Activated CD4-positive, alpha-beta T cell treated with anti-CD3 and anti-CD28 coated beads, Interleukin-2, Interleukin-4, amounts not matched to agents 100 ng/mL and 50 ng/mL, durations not matched to agents 16 hours and 8 hours (primary cell): ENCODE measurements at places on chromosomes 16 and 17.

GRCh38 chr16:69240331-69240730 lies 53.4 kb downstream of the SNTB2 start:
- no peak for DNase-seq

DNA sequence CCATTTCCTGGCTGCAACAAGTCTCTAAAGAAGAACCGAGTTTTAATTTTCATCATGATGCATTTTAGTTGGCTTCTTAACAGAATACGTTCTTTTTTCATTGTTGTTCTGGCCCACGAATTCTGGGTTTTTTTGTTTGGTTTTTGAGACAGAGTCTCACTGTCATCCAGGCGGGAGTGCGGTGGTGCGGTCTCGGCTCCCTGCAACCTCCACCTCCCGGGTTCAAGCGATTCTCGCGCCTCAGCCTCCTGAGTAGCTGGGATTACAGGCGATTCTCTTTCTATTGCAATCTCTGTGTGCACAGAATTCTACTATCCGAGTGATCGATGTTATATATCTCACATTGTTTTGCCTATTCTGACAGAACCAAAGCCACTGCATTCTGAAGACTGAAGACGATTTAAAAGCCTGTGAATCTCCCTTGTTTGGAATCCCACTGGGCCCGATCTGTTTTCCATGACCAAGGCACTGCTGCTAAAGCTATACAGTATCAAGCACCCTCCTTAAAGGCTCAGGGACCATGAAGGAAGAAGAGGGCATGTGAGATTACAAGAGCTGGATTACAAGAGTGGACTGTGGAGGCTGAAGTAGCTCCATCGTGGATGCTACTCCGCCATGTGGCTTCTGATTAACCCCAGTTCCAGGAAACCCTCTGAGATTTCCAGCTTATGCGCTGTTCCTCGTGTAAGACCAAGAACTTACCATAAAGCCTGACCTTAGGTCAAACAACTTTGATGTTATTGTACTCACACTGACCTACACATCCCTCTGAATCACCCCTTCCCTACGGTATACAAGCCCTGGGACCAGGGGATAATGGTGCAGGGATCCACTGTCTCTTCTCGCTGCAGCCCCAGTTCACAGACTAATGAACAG lies 44.3 kb downstream of the ADCY9 start:
- no peak for DNase-seq

DNA sequence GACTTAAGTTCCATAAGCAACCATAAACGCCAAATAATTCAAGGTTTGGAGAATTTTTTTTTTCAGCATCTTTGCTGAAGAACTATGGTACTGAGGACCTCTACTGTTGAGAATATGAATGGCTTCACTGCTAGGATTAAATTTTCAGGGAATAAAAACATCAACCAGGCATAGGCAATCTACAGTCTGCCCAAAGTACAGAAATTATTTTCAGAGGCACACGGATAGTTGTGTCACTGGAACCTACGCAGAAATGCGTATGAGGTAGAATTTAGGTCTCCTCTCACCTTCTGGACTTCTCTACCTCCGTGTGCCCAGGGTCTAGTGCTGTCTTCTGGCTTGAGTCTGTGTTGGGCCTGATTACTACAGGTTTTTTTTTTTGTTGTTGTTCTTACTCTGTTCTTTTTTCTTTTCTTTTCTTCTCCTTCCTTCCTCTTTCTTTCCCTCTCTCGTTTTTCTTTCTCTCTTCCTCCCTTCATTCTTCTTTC lies 39.7 kb downstream of the NACA2 start:
- DNase-seq: peak; percentile 24

GRCh38 chr16:23575834-23576233 lies 18.3 kb downstream of the UBFD1 start:
- no peak for DNase-seq

DNA sequence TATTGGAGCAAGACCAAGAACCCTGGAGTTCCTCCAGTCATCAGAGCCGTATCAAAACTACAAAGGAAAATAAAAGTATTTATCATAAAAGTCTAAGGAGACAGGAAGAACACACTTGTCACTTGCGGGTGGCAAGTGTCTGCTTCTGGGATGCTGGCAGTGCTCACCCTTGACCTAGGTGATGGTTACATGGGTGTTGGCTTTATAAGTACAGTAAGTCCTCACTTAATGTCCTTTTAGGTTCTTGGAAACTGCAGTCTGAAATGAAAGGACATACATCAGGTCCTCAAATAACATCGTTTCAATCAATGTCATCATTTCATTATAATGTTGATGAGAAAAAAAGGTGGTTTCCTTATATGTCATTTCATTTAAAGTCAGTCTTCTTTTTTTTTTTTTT lies 3.0 kb upstream of the AIPL1 start:
- DNase-seq: no peak

DNA sequence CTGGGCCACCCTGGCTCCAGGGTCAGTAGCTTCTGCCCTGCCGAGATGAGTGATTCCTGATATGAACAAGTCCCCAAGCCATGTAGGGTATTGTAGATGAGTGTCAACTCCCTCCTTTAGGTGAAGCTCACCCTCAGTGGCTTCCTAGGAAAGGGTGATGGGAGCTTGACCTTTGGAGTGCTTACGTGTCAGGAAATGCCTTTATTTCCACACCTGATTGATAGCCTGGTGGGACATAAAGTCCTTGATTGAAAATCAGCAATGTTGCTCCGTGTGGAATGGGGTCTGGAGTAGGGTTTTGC lies 58.4 kb downstream of the USP43 start:
- no peak for DNase-seq

GRCh38 chr16:74100395-74101326 lies 196.0 kb upstream of the PSMD7 start:
- DNase-seq: no peak

- no peak for DNase-seq
Observed at GRCh38 chr16:85285681-85286065, 173.4 kb upstream of the CIBAR2 start.

- no peak for DNase-seq
Observed at GRCh38 chr16:54812229-54812628, 118.4 kb upstream of the IRX5 start.

- no peak for DNase-seq
Observed at GRCh38 chr16:24838554-24839266, 7.1 kb upstream of the SLC5A11 start.

- no peak for DNase-seq
Observed at GRCh38 chr17:16255481-16255921, 38.5 kb downstream of the PIGL start.

DNA sequence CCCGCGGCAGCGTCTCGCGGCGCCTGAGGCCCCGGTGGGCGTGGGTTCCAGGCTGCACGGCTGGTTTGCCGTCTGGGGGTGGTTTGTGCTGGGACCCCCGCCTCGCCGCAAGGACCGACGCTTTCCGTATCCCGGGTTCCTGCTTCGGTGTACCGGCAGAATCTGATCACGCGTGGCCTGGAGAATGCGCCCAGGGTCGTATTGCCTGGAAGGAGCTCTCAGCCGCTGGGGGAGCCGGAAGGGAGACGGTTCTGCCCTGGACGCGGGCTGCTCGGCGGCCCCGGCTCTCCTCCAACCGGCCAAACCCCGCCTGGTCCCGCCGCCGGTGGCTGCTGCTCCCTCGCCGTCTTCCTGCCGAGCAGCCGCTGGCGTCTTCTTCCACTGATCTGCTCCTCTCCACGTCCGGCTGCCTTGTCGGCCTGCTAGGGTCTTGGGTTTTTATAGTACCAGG lies 39.8 kb downstream of the ZNF778 start:
- no peak for DNase-seq

DNA sequence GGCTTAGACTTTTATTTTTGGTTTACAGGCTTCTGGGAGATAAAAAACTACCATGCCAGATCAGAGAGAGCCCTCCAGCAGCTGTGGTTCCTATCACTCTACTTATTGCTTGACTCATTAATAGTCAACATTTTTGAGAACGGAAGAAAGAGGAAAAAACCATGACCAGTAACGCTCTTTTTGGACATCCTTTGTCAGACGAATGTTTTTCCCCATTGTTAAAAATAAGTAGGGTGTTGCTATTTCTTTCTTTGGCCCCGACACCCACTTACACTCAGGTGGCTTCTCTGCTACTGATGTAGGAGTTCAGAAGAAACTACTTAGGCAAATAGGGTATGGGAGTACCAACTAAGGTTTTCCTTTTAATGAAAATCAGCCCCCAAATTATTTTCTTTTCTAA lies 27.5 kb downstream of the TVP23A start:
- no peak for DNase-seq

DNA sequence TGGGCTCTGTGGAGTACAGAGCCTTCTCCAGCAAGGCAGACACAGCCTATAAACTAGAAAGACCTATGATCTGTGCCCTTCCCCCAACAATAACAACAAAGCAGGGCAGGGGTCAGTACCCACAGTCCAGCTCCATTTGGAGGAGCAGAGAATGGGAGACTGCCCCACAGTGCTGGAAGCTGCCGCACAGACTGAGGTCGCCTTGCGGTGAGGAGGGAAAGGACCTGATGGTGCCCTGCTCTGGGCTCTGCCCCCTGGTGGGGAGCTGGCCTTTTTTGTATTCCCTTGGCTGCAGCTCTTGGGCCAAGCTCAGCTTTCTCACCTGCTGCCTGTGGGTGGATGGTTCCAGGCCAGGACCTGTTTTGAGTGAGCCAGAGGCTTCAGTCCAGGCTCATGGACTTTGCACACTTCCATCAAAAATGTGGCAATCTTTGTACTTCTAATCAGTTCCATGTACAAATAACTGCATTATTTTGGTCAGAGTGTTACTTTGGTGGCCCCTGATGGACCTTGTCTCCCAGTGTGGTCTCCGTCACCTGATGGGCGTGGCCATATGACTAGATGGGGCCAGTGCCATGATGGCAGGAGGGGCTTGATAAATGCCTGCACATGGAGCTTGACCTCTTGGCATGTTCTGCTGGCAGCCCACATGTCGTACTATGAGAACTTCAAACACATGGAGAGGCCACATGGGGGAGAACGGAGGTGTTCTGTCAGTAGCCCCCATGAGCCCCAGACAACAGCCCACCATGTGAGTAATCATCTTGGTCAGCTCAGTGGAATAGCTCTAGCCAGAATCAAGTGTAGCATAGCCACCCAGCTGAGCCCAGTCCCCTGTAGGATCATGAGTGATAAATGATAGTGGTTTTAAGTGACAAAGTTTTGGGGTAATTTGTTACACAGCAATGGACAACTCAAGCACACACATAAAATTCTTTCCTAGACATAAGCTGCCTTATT lies 24.2 kb downstream of the B9D1 start:
- peak; percentile 57 for DNase-seq

- DNase-seq: no peak
Observed at GRCh38 chr17:2456475-2456874, 55.2 kb downstream of the METTL16 start.

DNA sequence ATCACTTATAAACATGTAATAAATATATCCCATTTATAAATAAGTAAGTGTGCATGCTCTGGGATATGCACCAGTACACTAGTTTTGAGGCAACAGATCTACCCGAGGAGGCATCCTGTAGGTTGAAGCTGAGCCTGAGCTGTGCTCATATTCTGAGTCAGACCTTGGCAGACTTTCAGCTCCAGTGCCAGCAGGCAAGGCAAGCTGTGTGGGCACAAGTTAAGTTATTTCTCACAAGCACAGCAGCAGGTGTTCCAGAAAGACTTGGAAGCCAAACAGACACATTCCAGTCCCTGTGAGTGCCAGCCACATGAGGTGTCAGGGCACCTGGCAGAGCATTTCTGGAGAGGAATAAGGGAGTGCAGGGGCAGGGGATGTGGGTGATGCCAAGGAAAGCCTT lies 1.3 kb upstream of the CLEC19A start:
- no peak for DNase-seq

DNA sequence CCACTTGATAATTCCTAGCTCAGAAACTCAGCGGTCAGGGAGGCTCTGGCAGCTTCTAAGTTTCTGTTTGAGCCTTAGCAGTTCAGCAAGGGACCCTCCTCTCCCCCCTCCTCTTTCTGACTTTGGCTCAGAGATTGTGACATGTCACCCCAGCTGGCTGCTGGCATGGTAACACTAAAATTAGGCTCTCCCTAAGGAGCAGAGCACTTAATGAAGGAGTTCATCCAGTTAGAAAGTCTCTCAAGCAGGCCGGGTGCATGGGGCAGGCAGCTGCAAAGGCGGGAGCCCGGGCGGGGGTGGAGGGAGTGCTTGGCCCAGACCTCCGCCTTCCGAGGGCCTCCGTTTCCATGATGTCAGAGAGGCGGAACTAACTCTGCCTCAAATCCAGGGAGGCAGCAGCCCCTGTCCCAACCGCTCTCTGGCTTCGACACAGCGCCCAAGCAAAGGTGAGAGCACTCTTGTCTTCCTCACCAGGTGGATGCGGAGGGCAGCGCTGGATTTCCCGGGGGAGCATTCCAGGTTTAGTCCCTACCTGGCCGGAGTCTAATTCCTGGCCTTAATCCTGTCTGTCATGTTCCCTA lies 128.0 kb upstream of the PLCG2 start:
- no peak for DNase-seq

GRCh38 chr17:13647543-13648021 lies 45.9 kb upstream of the HS3ST3A1 start:
- no peak for DNase-seq

DNA sequence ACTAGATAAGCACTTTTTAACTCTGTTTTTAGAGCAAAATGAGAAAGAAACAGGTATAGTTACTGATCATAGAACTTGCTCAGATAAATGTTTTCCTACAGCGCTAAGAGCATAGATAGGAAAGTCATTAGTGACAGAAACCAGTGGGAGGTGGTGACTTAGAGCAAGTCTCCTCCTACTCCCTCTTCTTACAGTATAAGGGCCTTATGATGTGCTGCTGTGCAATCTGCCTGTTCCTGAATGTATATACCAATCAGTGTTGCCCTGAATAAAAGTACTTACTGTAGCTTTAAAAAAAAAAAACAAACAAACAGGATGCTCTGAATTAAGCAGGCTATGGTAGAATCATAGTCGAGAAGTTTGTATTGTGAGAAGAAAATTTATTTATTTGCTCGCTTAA lies 23.3 kb upstream of the RASL10B start:
- DNase-seq: no peak

DNA sequence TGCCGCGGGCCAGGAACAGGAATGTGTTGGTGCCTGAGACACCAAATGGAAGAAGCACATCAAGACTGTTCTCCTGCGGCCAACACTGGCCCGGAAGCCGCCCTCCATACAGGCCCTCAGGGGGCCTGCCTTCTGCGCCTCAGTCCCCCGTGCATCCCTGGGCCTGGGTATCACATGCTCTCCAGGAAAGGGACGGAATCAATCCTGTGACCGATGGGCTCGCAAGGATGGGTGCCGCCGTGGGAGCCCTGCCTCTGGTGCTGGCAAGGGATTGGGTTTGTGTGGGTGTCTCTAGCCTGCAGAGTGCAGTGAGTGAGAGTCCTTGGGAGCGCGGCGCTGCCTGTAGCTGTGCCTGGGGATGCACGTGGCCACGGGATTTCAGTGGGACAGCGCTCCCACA lies 19.4 kb downstream of the CIBAR2 start:
- DNase-seq: no peak

DNA sequence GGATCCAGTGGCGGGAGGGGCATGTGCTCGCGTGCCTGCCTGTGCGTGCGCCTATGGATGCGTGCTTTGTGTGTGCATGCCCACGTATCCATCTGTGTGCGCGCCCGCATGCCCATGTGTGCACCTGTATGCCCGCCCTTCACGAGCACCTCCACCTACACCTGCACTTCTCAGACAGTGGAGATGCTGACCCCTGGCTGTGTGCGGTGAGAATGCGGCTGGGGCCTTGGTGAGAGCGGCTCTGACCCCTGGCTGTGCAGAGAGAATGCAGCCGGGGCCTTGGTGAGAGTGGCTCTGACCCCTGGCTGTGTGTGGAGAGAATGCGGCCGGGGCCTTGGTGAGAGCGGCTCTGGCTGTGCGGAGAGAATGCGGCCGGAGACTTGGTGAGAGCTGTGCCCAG lies 33.9 kb downstream of the AXIN1 start:
- DNase-seq: no peak

- no peak for DNase-seq
Observed at GRCh38 chr17:59193336-59193862, 16.4 kb upstream of the SMG8 start.
